ENCODE measurements at places on chromosomes 11 and 22. TPM values are rescaled to one million over a fixed set of nuclear protein-coding genes. Genes with fewer than 3 reads are reported as not detected.

CCDC157 gene
- total RNA-seq, result 1.2 TPM

ABCC8 gene
- total RNA-seq, result 2.3 TPM

P4HA3 gene
- total RNA-seq, result not detected

NUDT22 gene
- total RNA-seq, result 65.6 TPM

IFITM2 gene
- total RNA-seq, result 57.2 TPM

RAB38 gene
- total RNA-seq, result not detected

CALCA gene
- 0.34 TPM for total RNA-seq

MMP11 gene
- total RNA-seq, result 23.4 TPM

P2RY6 gene
- total RNA-seq, result 1.8 TPM

CCDC89 gene
- total RNA-seq, result 0.42 TPM

CYP2D6 gene
- total RNA-seq, result not detected

DNA sequence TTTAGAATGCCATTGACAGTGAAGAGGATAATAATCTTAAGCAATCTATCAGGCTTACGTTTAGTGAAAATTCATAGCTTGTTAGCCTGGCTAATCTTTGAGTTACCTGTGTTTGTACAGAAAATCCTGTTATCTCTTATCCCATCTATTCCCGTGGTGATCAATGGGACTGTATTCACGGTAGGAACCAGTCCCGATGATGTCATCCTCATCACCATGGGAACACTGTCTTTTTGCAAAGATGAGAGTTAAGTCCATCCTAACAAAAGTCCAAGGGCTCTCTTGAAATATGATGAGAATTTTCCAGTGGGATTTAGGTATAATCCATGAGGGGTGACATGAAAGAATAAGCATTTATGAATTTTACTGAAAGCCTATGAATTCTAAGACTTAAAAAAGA is 762.2 kb downstream of the ETS1 start:
- no peaks in the 10 kb centered on the region for H3K36me3 ChIP-seq
- H3K27me3 ChIP-seq, result peaks cover 8% of the 10 kb centered on the region
- H3K4me1 ChIP-seq, result no peaks in the 10 kb centered on the region
- H3K27ac ChIP-seq, result no peak overlapping the region

GRCh38 chr11:21173476-21173875 is 504.1 kb downstream of the NELL1 start:
- H3K36me3 ChIP-seq, result no peaks in the 10 kb centered on the region
- H3K4me1 ChIP-seq, result no peaks in the 10 kb centered on the region
- DNase-seq, result no peak
- no peak overlapping the region for H3K4me3 ChIP-seq

DNA sequence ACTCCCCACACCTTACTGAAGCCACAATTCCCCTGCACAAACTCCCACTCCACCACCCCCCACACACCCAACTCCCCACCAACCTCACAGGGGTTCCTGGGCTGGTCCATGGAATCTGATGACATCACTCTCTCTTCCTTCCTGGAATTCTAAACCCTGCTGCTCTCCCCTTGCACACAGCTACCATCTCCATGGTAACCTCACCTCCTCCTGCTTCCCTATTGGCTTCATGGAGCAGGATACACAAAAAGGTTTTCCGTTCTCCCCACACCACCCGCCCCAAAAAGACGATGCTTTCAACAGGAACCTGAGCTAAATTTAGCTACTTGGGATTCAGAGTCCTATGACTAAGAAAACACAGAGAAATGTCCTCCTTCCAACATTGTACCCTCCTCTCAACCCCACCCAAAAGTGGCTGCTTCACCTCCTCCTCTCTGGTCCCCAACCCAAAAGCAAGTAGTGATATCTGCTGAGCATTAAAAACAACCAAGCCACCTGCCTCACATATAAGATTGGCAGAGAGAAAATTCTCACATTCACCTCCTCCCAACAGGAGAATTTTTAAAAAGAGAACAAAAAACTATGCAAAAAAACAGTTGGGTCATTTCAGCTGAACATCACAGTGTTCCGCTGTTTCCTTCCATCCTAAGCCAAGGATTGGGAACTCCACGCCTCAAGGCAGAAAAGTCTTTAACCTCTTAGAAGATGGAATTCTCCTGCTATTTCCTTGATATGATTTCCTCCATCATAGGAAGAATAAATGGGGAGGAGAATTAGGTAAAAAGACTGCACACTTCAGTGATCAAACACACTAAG is 66.9 kb downstream of the RBFOX2 start:
- peak overlapping the region; percentile 77 for H3K27ac ChIP-seq
- H3K36me3 ChIP-seq, result no peaks in the 10 kb centered on the region

- no peak for DNase-seq
- H3K36me3 ChIP-seq, result no peaks in the 10 kb centered on the region
- no peak overlapping the region for H3K4me3 ChIP-seq
- no peaks in the 10 kb centered on the region for H3K4me1 ChIP-seq
- H3K27ac ChIP-seq, result no peak overlapping the region
These were observed 539.5 kb upstream of the LUZP2 start for GRCh38 chr11:23957314-23957713.

DNA sequence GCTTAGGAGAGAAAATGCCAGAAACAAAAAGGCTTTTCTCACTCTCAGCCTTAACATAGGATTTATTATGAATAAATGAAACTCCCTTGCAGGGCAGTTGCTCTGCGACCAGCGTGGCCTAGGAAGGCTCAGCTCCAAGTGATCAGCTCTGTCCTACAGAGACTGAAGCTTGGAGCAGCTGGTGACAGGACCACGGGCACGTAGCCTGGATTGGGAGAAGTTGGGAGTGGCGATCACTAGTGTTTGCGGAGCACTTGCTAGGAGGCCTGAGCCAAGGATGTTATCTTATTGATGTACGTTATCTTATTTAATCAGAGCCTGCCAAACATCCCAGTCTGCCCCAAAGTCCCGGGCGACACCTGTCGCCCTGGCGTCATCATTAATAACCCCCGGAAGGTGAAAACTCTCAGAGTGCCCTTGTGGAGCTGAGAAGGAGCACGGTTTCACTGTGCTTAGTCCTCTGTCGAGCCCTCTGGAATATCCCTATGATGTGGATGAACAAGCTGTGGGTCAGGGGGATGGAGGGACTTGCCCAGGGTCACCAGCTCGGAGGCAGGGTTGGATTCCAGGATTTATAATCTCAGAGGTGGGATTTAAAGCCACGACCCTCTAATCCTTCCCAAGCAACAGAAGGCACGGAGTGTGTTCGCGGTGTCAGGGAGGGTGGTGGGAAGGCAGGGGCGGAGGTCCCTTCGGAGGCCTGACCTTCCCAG is 40.8 kb upstream of the SMIM38 start:
- no peak overlapping the region for H3K4me3 ChIP-seq
- no peaks in the 10 kb centered on the region for H3K27me3 ChIP-seq
- no peak for DNase-seq
- H3K36me3 ChIP-seq, result no peaks in the 10 kb centered on the region
- H3K4me1 ChIP-seq, result peaks cover 7% of the 10 kb centered on the region
- no peak overlapping the region for H3K27ac ChIP-seq

GRCh38 chr22:46679706-46680269 is 58.3 kb downstream of the CERK start:
- peaks cover 1% of the 10 kb centered on the region for H3K36me3 ChIP-seq
- H3K4me3 ChIP-seq, result no peak overlapping the region
- peak overlapping the region; percentile 58 for H3K27ac ChIP-seq
- no peaks in the 10 kb centered on the region for H3K27me3 ChIP-seq
- DNase-seq, result no peak

GRCh38 chr11:78927511-78927910 is 352.8 kb upstream of the NARS2 start:
- DNase-seq, result no peak
- H3K27ac ChIP-seq, result no peak overlapping the region
- H3K4me3 ChIP-seq, result no peak overlapping the region
- no peaks in the 10 kb centered on the region for H3K36me3 ChIP-seq
- no peaks in the 10 kb centered on the region for H3K27me3 ChIP-seq

GRCh38 chr11:19625438-19625837 is 87.2 kb upstream of the NAV2 start:
- no peaks in the 10 kb centered on the region for H3K27me3 ChIP-seq
- H3K27ac ChIP-seq, result no peak overlapping the region
- H3K4me3 ChIP-seq, result no peak overlapping the region
- DNase-seq, result no peak
- peaks cover 19% of the 10 kb centered on the region for H3K4me1 ChIP-seq

GRCh38 chr11:2513441-2513840 is 68.6 kb downstream of the KCNQ1 start:
- H3K4me3 ChIP-seq, result no peak overlapping the region
- H3K4me1 ChIP-seq, result peaks cover 12% of the 10 kb centered on the region
- H3K27ac ChIP-seq, result no peak overlapping the region
- DNase-seq, result no peak
- no peaks in the 10 kb centered on the region for H3K36me3 ChIP-seq

DNA sequence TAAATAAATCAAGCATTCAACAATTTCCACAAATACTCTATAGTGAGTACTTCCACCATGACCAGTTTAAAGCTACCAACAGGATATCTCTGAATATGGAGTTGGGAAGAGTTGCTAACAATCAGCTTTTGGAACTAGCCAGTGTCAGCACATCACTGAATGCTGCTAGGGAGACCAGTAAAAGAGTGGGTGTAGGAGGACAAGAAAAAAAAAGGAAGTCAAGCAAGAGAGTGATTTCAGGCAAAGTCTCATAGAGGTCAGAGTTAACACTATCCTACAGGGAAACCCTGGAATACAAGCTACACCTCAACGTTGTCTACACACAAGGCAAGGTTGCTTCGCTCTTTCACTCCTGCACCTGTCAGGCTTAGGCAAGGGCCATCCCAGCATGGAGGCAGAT is 24.2 kb downstream of the EIF3F start:
- no peaks in the 10 kb centered on the region for H3K4me1 ChIP-seq
- H3K4me3 ChIP-seq, result no peak overlapping the region
- H3K27me3 ChIP-seq, result no peaks in the 10 kb centered on the region
- no peaks in the 10 kb centered on the region for H3K36me3 ChIP-seq
- DNase-seq, result no peak
- no peak overlapping the region for H3K27ac ChIP-seq

- H3K4me3 ChIP-seq, result no peak overlapping the region
- peaks cover 37% of the 10 kb centered on the region for H3K4me1 ChIP-seq
- H3K27ac ChIP-seq, result no peak overlapping the region
- H3K27me3 ChIP-seq, result no peaks in the 10 kb centered on the region
- no peak for DNase-seq
These were observed 330.7 kb downstream of the TTC28 start for GRCh38 chr22:28348613-28349609.

DNA sequence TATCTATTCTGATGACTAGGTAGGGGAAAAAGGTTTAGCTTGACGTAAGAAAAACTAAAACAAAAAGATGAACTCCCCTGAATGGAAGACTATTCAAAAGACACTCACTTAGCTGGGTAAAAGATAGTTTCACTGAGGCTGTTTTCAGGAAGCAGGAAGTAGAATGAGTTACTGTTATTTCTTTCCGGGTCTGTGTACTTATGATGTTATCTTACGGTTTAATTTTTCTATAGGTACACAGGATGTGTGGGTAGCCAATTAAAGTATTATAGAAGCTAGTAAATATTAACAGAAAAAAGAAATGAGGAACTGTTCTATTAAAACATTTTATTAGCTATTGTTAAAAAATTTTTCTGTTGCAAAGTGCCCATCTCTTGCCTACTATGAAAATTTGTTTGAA is 45.8 kb upstream of the MMP7 start:
- no peak for DNase-seq
- H3K4me3 ChIP-seq, result no peak overlapping the region
- no peaks in the 10 kb centered on the region for H3K4me1 ChIP-seq
- no peaks in the 10 kb centered on the region for H3K36me3 ChIP-seq
- no peaks in the 10 kb centered on the region for H3K27me3 ChIP-seq

DNA sequence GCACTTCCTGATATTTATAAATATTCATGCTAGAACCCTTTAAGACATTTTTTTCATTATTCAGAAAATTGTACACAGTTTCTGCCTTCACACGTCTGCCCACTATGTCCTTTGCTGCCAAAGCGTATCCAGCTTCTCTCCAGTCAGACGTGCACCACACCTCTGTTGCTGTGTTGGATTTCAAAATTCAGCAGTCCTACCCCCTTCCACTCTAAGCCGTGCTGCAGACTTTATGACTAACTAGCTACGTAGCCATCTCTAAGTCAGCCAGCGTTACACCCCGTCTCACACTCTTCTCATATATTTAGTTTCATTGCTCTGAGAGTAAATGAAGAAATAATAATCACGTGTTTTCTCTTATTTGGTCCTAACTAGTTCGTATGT is 28.2 kb upstream of the OPCML start:
- no peak for DNase-seq
- H3K4me1 ChIP-seq, result no peaks in the 10 kb centered on the region
- no peaks in the 10 kb centered on the region for H3K36me3 ChIP-seq
- H3K27ac ChIP-seq, result no peak overlapping the region

GRCh38 chr22:50581950-50582492 is 628 bp downstream of the CHKB start:
- peak overlapping the region; percentile 97 for H3K27ac ChIP-seq
- H3K36me3 ChIP-seq, result no peaks in the 10 kb centered on the region
- H3K4me3 ChIP-seq, result peak overlapping the region; percentile 84
- peaks cover 36% of the 10 kb centered on the region for H3K4me1 ChIP-seq
- no peaks in the 10 kb centered on the region for H3K27me3 ChIP-seq
- DNase-seq, result no peak

DNA sequence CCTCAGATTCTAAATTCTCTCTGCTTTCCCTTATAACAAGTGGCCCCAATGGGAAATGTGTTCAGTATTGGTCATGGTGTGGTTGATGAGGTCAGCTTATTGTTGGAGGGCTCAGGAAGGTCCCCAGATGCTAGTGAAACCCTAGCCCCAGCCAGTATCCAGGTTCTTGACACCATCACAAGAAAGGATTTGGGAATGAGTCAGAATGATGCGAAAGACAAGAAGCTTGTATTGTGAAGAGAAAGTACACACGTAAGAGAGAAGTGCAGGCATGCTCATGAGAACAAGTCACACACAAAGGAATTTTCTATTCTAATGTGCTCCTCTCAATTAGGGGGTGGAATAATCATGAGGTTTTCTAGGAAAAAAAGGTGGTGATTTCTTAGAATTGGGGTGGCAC is 34.9 kb upstream of the TRPC6 start:
- no peaks in the 10 kb centered on the region for H3K4me1 ChIP-seq
- H3K27ac ChIP-seq, result no peak overlapping the region
- no peak overlapping the region for H3K4me3 ChIP-seq
- H3K36me3 ChIP-seq, result no peaks in the 10 kb centered on the region

GRCh38 chr22:28424427-28425080 is 255.1 kb downstream of the TTC28 start:
- H3K4me1 ChIP-seq, result peaks cover 7% of the 10 kb centered on the region
- H3K27me3 ChIP-seq, result no peaks in the 10 kb centered on the region
- H3K4me3 ChIP-seq, result no peak overlapping the region
- DNase-seq, result no peak
- no peaks in the 10 kb centered on the region for H3K36me3 ChIP-seq
- H3K27ac ChIP-seq, result no peak overlapping the region
